ENCODE measurements at places on chromosomes 12 and 14. TPM values are rescaled to one million over a fixed set of nuclear protein-coding genes. Genes with fewer than 3 reads are reported as not detected.

Gene CALCOCO1
- 152 TPM for total RNA-seq

Gene SYT1
- total RNA-seq: not detected

Gene SLC38A6
- total RNA-seq: 14.0 TPM

Gene KCNMB4
- total RNA-seq: 2.6 TPM

GRCh38 chr12:75820848-75821578 lies 210.6 kb downstream of the PHLDA1 start:
- no peaks in the 10 kb centered on the region for H3K36me3 ChIP-seq

DNA sequence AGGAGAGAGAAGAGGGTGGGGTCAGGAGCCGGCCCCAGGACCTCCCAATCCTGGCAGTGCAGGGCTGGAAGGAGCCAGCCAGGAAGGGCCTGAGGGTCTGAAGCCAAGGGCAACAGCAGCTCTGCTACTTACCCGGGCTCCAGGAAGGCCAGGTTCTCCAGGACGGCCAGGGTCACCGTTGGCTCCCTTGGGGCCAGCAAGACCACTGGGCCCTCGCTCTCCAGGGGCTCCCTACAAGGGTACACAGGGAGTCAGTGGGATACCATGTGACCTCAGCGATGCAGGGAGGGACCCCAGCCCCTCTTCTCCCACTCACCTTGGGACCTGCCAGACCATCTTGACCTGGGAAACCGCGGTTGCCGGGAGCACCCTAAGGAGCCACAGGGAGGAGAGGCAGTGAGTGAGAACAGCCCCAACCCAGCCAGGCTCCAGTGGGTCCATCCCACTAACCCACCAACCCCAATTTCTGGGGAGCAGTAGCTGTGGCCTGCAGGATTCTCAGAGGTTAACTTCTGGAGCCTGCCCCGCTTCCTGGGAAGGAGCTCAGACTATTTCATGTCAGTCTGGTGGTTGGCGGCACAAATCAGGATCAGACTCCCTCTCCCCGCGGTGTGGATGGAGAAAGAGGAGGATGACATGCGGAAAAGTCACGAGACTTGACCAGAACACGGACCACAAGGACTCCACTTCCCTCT lies 18.5 kb downstream of the COL2A1 start:
- no peaks in the 10 kb centered on the region for H3K36me3 ChIP-seq
- no peak overlapping the region for H3K4me3 ChIP-seq
- peaks cover 16% of the 10 kb centered on the region for H3K4me1 ChIP-seq
- DNase-seq: no peak
- no peak overlapping the region for H3K27ac ChIP-seq

DNA sequence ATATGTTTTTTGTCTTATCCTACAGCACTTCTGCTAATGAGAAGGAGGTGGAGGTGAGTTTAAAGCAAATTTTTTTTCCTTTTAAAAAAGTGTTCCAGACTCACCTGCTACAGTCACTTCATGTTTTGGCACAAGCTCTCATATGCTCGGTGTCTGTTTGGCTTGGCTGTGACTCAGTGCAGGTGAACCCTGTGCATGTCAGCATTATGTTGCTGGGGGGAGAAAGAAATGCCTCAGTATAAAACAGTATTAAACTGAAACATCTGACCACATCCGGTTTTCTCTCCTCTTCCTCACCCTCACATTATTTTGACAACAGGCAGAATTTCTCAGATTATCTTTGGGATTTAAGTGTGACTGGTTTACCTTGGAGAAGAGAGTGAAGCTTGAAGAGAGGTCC lies 105.2 kb downstream of the DNAI7 start:
- no peak for DNase-seq
- H3K27me3 ChIP-seq: no peaks in the 10 kb centered on the region
- peaks cover 29% of the 10 kb centered on the region for H3K4me1 ChIP-seq
- no peak overlapping the region for H3K4me3 ChIP-seq

DNA sequence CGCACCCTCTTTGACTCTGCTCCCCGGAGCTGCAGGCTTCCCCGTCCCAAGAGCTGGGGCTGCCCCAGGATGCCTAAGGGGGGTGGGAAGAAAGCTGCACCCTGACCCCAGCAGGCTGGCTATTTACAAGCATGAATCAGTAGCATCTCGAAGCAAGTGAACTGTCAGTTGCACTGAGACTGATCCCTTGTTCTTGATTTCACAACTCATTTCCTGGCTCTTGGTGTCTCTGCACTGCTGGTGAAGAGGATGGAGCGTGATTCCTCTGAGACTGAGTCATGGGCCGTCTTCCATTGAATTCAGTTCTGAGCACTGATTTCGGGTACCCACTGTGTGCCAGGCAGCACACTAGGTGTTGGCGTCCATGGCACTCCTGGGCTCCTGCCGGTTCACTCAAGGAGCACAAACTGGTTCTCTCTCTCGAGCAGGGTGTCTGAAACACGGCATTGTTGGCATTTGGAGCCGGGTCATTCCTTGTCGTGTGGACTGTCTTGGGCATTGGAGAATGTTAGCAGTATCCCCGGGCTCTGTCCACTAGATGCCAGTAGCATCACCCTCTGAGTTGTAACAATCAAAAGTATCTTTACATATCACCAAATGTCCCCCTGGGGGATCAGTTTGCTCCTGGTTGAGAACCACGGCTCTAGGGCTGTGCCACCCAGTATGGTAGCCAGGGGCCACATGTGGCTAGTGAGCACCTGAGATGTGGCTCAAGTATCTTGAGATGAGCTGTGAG lies 86.9 kb downstream of the RIN3 start:
- no peak overlapping the region for H3K4me3 ChIP-seq
- H3K27ac ChIP-seq: peak overlapping the region; percentile 63
- no peaks in the 10 kb centered on the region for H3K36me3 ChIP-seq
- no peak for DNase-seq
- no peaks in the 10 kb centered on the region for H3K27me3 ChIP-seq

- no peak overlapping the region for H3K27ac ChIP-seq
- H3K4me3 ChIP-seq: no peak overlapping the region
- no peak for DNase-seq
- no peaks in the 10 kb centered on the region for H3K27me3 ChIP-seq
These were observed 19.3 kb upstream of the GALNT16 start for GRCh38 chr14:69240527-69241173.
